ENCODE measurements at places on chromosomes 2 and 18. TPM values are rescaled to one million over a fixed set of nuclear protein-coding genes. Genes with fewer than 3 reads are reported as not detected.
A peak's percentile ranks its signal among the peaks of the same experiment; 100 is the strongest.

Gene SLC5A7
- total RNA-seq, result not detected

DNA sequence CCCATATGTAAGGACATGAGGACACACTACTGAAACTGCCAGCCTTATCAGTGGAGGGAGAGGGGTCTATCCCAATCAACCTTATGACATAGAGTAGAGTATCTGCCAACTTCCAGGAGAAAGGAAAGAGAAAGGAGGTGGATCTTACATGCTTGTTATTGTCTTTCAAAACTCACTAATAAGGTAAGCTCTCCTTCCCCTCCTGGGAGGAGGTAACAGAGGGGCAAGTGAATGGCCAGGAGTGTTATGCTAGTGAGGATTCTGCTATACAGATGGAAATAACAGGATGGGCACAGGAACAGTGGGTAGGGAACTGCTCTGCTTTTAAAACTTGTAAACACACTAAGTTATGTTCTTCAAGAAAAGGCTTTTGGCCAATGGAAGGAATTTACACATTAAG, 1020.1 kb downstream of the TDRD15 start:
- H3K27me3 ChIP-seq, result no peaks in the 10 kb centered on the region
- no peak overlapping the region for H3K27ac ChIP-seq
- DNase-seq, result no peak
- no peaks in the 10 kb centered on the region for H3K4me1 ChIP-seq
- H3K36me3 ChIP-seq, result no peaks in the 10 kb centered on the region
- no peak overlapping the region for H3K4me3 ChIP-seq

- H3K27ac ChIP-seq, result no peak overlapping the region
- H3K4me3 ChIP-seq, result no peak overlapping the region
- DNase-seq, result no peak
- no peaks in the 10 kb centered on the region for H3K27me3 ChIP-seq
These were observed 32.8 kb downstream of the IMPA2 start for GRCh38 chr18:12014086-12014485.

- DNase-seq, result peak; percentile 22
- H3K27me3 ChIP-seq, result peaks cover 27% of the 10 kb centered on the region
- H3K27ac ChIP-seq, result no peak overlapping the region
- no peak overlapping the region for H3K4me3 ChIP-seq
- H3K36me3 ChIP-seq, result no peaks in the 10 kb centered on the region
These were observed 1.7 kb downstream of the ERFE start for GRCh38 chr2:238160206-238161129.

GRCh38 chr2:33497221-33497650, 20.8 kb downstream of the RASGRP3 start:
- H3K36me3 ChIP-seq, result no peaks in the 10 kb centered on the region
- H3K4me1 ChIP-seq, result peaks cover 18% of the 10 kb centered on the region
- peaks cover 5% of the 10 kb centered on the region for H3K27me3 ChIP-seq
- no peak overlapping the region for H3K4me3 ChIP-seq
- DNase-seq, result no peak

DNA sequence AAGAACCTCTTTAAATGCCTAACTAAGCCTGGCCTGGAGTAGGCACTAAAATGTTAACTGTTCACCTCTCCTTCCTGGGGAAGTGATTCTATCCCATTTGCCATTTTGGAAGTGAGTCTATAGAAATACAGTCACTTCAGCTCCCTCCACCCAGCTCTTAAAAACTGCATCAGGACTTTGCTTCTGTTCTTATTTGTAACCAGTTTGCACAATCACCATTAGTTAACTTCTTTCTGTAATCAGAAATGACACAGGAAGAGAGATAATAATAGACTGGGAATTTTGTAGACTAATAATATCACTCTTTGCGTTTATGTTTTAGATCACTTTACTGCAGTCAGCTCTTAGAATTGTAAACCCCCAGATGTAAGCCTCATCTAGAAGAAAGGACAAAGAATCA, 16.0 kb upstream of the MARCO start:
- no peaks in the 10 kb centered on the region for H3K4me1 ChIP-seq
- no peak for DNase-seq
- H3K4me3 ChIP-seq, result no peak overlapping the region
- no peak overlapping the region for H3K27ac ChIP-seq
- no peaks in the 10 kb centered on the region for H3K36me3 ChIP-seq

Gene NOTO
- total RNA-seq, result not detected

Gene CEP68
- 6.0 TPM for total RNA-seq

Gene TANC1
- total RNA-seq, result 2.0 TPM

DNA sequence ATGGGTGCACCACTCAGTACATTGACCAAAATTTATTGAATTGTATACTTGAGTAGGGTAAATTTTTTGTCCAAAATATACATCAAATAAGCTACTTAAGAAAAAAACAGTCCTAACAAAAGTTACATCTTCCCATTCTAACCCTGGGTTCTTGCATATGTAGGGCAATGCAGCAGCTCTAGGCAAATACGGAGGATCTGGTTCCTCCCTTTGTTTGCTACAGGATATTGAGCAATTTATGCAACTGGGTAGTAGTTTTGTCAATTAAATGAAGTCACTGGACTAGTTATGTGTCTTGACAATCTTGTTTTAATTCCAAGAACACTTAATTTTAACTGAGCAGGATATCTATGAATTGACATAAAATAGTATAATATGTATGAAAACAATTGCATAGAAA, 1507.2 kb upstream of the PIK3C3 start:
- H3K4me1 ChIP-seq, result no peaks in the 10 kb centered on the region
- H3K36me3 ChIP-seq, result no peaks in the 10 kb centered on the region
- no peak overlapping the region for H3K4me3 ChIP-seq
- no peak overlapping the region for H3K27ac ChIP-seq
- DNase-seq, result no peak

- peaks cover 11% of the 10 kb centered on the region for H3K36me3 ChIP-seq
- no peak for DNase-seq
- peaks cover 35% of the 10 kb centered on the region for H3K4me1 ChIP-seq
These were observed 31.9 kb downstream of the PSTPIP2 start for GRCh38 chr18:46040033-46040746.

DNA sequence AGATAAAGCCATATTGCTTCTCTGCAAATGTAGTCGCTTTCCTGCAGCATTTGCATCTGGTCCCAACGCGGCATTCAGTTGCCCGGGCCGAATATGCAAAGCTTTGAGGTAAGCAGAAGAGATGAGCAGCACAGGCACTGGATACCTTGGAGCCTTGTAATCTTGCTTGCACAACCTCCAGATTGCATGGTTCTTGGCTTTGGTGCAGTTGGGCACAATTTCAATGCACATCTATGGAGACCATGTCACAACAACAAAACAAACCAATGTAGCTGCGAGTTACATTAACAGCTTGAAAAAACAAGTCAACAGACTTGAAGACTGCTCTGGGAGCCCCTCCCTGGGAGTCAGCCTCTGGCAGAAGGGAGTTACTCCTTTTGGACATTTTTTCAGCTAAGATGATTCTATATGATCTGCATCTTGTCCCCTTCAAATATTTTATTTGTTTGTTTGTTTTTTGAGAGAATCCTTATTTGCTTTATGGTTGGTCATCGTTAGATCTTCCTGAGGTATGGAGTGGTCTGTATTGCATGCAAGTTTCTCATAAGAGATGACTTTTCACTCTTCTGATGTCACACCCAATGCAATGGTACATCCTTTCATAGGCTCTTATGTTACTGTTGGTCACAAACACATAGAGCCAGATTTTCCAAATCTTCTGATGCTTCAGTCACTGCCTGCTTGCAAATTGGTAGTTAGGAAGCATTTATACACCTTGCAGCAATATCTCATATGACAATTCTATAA, 113.5 kb downstream of the EFEMP1 start:
- no peak for DNase-seq

Gene CNGA3
- not detected for total RNA-seq

GRCh38 chr2:192087398-192087958, 107.3 kb downstream of the TMEFF2 start:
- no peak overlapping the region for H3K27ac ChIP-seq
- H3K4me1 ChIP-seq, result no peaks in the 10 kb centered on the region
- H3K4me3 ChIP-seq, result no peak overlapping the region
- DNase-seq, result no peak
- H3K27me3 ChIP-seq, result no peaks in the 10 kb centered on the region

DNA sequence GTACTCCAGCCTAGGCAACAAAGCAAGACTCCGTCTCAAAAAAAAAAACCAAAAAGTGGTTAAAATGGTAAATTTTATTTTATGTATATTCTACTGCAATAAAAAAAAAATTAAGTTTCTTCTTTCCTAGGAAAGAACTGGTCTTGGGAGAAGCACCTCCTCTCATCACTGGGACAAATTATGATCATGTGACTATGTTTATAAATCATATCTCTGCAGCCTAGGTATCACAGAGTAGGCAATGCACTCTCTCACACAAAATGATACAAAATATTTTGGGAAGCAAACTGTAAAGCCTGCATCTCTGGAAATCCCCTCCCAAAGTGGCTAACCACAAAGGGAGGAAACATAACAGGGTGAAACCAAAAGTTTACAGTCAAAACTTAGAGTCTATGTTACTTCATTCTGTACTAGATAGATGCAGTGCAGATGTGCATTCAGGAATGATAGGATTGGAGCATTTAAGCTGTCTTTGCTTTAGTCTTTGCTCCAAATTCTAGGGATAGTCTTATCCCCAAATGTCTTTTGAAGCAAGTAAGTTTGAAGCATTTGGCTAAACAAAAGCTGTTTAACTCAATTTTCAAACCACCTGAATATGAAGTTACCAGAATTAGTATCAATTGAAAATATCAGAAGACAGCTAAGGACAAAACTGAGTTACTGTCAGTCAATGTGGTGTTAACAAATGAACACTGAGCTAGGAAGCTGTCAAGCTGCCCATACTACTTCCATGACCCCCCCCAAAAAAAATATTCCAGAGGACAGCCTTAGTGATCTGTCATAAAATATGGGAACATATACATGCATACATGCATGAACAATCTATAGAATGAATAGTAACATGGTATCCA, 21.1 kb upstream of the MALT1 start:
- peaks cover 5% of the 10 kb centered on the region for H3K36me3 ChIP-seq
- DNase-seq, result peak; percentile 78
- H3K4me3 ChIP-seq, result no peak overlapping the region
- H3K4me1 ChIP-seq, result peaks cover 59% of the 10 kb centered on the region
- no peaks in the 10 kb centered on the region for H3K27me3 ChIP-seq
- no peak overlapping the region for H3K27ac ChIP-seq

Gene SLC35F5
- 13.7 TPM for total RNA-seq

DNA sequence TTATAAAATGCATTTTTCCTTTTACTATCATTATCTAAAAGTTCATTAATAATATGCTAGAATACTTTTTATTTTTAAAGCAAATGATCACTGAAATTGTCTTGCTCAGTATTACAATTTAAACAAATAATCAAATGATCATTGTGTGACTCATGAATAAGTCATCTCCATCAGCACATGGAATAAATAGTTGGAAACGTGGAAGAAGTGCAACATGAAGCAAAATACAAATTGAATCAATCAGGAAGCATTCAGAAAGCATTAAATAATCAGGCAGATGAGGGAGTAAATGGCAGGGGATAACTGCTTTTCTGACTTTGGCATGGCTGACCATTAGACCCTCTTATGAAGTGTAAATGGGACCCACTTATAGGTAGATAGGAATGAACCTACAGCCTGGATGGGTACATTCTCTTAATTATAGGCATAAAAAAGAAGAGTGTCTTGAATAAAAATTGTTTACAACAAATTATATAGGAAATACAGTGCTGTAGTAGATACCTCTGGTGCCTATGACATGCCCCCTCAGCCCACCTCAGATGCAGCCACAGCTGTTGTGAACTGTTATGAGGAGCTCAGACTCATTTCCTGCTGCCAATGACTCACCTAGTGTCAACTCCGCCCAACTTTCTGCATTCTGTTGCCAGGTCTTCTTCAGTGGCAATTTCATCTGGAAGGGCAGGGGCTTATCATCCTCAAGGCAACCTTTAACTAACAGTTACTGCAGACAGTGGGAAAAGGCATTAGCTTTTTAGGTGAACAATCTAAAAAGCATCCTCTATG, 936.0 kb downstream of the TRIB2 start:
- DNase-seq, result peak; percentile 6
- H3K36me3 ChIP-seq, result no peaks in the 10 kb centered on the region
- H3K4me1 ChIP-seq, result no peaks in the 10 kb centered on the region
- H3K27me3 ChIP-seq, result no peaks in the 10 kb centered on the region

- H3K36me3 ChIP-seq, result peaks cover 1% of the 10 kb centered on the region
- no peak overlapping the region for H3K27ac ChIP-seq
- H3K4me3 ChIP-seq, result no peak overlapping the region
- no peaks in the 10 kb centered on the region for H3K27me3 ChIP-seq
- DNase-seq, result no peak
These were observed 49.8 kb downstream of the USP34 start for GRCh38 chr2:61420991-61421544.

DNA sequence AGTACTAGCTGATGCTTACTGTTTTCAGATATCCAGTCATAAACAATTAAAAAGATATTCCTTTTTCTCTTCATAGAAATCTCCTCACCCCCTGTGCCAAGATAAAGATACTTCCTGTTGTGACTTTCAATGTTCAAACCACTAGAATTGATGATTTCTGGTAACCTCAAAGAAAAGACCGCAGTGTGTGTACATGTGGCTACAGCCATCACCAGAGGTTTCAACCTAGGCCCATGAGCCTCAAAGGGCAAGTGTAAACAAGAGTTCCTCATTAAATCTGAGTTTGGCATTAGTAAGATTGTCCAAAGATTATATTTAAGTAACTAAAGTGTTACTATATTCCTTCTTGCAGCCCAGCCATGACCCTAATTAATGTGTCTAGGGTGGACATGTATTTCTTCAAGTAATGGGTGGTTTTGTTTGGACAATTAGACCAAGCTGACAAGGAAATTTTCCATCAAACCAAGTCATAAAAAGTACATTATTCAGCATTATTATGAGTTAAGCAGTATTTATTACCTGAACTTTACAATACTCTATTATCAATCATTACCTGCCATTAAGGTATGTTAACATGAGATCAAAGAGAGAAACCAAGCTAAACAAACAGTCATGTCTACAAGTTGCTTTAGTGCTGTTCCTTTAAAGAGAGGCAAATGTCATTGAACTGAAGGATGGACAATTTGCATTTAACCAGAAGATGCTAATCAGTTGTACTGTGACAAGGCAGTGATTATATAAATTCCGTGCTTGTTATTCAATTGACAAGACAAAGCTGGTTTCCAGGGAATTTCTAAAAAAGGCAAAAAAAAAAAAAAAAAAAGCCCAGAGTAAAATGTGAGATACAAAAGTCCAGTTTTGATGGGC, 382.7 kb downstream of the LNPK start:
- no peak overlapping the region for H3K4me3 ChIP-seq
- peaks cover 9% of the 10 kb centered on the region for H3K27me3 ChIP-seq
- H3K36me3 ChIP-seq, result no peaks in the 10 kb centered on the region
- H3K27ac ChIP-seq, result no peak overlapping the region

DNA sequence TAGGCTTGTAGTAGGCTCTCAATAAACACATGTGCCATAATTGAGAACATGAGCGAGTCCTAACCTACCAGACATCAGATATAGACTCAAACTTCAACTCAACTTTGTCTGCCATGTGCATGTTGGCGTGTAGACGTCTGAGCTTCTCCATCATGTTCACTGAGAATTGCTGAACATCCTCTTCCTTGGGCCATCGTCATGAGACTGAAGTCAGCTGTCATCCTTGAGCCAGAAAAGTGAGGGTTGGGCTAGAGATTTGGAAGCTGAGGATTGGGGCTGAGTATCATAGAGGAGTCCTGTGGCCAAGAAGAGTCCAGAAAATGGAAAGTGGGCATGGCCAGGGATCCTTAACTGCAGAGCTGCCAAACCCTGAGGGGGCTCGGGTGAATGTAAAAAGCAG, 7.8 kb upstream of the EFR3B start:
- no peak overlapping the region for H3K4me3 ChIP-seq
- H3K36me3 ChIP-seq, result no peaks in the 10 kb centered on the region
- DNase-seq, result no peak
